ENCODE measurements at places on chromosomes 5 and 9.
A peak's percentile ranks its signal among the peaks of the same experiment; 100 is the strongest.

DNA sequence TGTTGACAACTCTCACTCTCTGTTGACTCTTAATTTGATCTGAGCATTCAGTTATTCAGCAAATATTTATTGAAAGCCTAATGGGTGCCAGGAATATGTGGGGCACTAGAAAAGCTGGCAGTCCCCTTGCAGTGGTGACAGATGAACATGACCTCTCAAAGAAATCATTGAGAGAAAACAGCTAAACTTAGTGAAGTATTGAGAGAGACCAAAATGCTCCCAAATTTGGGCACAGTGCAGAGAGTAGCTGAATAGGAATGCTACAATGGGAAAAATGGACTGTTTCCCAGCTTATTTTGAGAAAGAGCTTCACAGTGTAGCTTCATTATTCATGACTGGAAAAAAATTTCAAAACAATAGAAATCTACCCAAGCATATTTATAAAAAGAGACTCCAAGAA, 257.9 kb downstream of the SGCD start:
- no peak for DNase-seq

DNA sequence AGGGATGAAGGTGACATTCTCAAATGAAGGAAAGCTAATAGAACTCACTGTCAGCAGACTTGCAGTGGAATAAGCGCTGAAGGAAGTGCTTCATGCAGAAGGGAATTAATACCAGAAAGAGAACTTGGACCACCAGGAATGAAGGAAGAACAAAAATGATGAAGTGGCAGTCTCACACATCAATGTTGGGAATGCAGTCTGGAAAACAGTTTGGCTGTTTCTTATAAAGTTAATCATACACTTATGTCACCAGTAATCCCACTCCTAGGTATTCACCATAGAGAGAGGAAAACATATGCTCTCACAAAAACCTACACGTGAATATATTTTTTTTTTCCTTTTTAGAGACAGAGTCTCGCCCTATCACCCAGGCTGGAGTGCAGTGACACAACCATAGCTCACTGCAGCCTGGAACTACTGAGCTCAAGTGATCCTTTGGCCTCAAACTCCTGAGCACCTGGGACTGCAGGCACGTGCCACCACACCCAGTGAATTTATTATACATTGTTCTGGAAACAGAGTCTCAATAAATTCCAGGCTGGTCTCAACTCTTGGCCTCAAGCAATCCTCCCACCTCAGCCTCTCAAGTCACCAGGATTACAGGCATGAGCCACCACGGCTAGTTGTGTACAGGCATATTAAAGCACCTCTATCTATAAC, 81.2 kb downstream of the ROR2 start:
- DNase-seq, result no peak

DNA sequence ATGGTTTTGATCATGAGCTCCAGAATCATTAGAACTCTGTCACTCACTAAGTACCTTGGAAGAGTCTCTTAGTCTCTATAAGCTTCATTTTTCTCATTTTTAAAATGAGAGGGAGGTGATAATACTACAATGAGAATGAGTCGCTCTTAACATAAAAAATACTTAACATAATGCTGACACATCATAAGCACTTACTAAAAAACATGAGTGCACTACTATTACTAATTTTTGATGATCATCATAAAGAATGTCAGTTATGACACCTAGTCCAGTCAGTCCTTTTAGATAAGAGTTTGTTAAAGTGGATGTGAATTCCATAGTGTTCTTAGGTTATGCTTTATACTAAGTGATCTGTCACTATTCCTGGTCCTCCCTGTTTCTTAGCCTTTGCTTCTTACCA, 200.4 kb upstream of the SLC24A2 start:
- DNase-seq, result no peak

GRCh38 chr5:6359555-6360322, 18.6 kb downstream of the MED10 start:
- peak; percentile 42 for DNase-seq

DNA sequence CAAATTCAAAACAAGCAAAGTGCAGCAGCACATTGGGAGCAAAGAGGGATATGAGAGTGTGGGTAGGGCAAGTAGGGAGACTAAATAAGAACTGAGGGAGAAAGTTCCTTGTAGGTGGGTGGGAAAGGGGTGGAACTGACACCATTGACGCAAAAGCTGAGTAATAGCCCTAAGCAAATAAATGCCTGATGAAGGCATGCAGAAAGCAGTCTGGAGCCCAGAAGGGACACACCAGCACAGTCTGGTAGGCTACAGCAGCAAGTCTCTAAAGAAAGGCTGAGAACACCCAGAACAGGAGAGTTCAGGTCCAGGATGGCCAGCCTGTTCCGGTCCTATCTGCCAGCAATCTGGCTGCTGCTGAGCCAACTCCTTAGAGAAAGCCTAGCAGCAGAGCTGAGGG, at the start of gene INSL4:
INSL4 (plus strand) TSS at position 208 of the 400 bp plus-strand sequence; CDS start at position 313, 105 bp downstream.
- no peak for DNase-seq

GRCh38 chr9:85142968-85143367, 473.4 kb downstream of the NTRK2 start:
- DNase-seq, result no peak

DNA sequence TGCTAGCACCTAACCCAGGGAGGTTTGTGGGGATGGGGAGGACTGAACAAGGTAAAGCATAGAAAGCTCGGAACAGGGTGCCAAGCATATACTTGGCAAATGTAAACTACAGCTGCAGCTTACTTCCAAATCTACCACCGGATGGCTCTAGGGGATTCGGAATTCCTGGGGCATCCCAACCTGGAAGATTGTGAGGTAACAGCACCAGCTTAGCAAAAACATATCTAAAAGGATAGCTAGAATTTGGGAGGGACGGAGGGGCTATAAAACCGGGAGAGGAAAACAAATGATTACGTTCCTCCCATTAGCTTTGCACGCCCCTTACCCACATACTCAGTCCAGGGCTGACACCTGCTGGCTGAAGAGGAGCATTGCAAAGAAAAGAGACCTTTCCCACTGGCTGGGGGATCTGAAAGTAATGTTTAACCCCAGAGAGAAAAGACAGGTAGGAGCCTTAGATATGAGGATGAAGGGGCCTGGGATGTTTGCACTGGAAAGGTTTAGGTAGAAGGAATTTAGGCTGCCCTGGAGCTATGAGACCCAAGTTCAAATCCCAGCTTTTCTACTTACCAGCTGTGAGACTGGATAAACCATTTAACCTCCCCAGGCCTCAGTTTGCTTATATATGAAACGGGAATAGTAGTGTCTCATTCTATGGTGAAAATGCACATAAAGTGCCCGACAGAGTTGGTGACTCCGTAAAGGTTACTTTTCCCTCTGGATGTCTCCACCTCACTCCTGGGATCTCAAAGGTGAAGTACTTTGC, 73.6 kb downstream of the FAM114A2 start:
- DNase-seq, result no peak

DNA sequence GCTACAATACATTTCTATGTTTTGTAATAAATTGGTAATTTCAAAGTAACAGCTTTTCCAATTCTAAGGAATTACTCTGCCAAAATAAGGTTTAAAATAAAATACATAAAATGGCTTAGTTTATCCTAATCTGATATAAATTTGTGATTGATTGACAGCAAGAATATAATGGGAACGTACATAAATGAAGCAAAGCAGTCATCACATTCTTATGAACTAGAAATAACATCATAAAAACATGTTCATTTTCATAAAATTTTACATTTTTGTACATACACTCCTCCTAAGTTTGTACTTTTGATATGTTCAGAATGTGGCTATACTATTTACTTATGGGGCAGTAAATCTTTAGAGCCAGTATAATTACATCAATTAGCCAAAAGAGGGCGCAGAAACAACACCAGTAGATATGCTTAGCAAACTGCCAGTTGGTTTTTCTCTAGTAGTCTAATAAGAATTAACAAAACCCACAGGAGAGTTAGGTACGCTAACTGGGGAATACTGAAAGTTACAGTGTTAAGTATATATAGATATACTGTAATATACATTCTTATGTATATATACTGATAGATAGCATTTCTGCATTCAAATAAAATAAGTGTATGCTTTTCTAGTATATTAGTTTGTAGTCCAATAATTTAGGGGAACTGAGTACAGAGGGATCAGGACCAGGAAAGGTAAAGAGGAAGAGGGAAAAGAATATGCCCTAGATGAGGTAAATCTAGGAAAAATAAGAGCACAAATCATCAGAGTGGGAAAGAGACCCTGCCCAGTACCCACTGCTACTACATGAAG, 76.8 kb downstream of the ZDHHC21 start:
- DNase-seq, result no peak
